ENCODE measurements at places on chromosomes 3 and 15.

DNA sequence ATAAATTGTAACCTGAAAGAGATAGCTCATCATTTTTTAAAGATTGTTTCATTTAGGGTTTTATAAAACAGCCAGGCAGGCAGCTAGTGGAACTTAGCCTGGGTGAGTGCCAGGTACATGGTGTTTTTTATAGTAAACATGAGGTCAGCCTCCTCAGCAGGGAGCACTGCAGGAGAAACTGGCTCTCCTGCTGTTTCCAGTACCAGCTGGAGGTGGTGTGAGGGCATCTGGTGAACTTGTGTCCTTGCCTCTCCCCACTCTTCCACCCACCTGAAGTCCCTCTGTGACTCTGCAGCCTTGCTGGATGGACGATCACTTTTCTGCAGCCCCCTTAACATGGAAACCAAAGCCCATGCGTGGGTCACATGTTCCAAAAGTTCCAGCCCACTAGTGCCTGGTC, 128.4 kb downstream of the FAM174B start:
- no peak for DNase-seq

DNA sequence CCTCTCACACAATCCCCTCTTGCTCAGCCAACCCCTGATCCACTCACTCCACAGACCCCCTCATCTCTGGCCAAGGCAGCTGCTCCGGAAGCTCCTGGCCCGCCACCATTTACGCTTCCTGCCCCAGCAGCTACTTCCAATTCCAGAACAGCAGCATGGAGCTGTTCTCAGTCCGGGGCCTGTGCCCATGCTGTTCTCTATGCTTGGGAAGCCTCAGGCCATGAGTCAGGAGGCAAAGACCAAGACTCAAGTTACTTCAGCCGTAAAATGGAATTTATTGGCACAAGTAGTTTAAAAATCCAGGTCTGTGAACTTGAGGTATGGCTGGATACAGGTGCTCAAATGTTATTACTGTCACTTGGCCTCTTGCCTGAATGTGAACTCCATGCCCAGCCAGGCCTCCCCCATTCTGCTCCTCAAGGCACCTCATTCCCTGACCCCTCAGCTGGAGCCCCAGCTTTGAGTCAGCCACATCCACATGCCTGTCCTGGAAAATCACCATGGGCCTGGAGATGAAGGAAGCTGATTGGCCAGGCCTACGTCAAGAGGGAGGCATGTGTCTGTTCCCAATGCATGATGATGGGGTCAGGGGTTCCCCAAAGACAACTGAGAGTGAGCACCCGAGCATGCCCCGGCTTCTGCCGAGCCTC, 31.4 kb upstream of the CACNA2D2 start:
- DNase-seq: no peak

GRCh38 chr3:160134964-160135363, 90.3 kb upstream of the C3orf80 start:
- no peak for DNase-seq

GRCh38 chr3:99396651-99397275, 241.6 kb upstream of the COL8A1 start:
- no peak for DNase-seq

DNA sequence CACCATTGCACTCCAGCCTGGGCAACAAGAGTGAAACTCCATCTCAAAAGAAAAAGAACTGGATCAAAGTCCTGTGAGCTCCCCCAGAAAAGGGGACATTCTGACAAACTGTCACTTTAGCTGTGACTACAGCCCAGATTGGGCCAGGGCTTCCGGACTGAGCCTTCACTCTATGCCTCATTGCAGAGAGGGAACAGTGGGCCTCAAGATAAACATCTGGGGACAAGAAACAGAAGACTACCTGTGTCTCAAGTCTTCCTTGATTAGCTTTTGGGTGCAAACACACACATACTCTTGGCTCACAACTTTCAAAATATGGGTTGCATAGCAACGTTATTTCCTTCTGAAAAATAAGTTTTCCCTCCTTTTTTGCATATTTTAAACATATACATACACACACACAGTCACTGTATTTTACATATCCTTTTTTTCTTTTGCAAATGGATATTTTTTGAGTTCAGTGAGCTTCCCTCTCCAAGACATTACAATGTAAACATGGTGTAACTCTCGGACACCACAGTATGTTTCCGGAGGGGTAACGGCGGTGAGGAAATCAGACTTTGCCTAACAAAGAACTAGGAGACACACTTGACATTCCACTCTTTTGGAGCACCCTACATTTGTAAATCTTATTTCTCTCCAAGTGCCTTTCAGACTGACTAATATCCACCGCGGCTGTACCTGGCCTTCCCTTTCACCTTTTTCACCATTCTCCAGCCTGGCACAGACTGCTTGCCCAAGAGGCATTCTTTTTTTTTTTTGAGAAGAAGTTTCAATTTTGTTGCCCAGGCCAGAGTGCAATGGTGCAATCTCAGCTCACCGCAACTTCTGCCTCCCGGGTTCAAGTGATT, 3.5 kb downstream of the TKT start:
- no peak for DNase-seq

DNA sequence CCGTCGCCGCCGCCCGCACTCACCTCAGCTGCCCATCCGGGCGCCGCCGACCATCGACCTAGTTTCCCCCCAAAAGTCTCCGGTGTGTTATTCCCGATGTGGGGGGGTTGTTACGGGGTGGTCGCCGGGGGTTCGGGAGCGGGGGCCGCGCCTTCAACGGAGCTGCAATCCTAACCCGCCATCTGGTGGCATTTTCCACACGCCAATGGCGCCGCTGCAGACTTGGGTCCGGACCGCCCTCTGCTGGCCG, at the start of gene STAG1:
Gene STAG1, minus strand, starts transcription at position 207 of the 250 bp plus-strand sequence. CDS start 121,480 bp downstream, outside the sequence.
- no peak for DNase-seq

DNA sequence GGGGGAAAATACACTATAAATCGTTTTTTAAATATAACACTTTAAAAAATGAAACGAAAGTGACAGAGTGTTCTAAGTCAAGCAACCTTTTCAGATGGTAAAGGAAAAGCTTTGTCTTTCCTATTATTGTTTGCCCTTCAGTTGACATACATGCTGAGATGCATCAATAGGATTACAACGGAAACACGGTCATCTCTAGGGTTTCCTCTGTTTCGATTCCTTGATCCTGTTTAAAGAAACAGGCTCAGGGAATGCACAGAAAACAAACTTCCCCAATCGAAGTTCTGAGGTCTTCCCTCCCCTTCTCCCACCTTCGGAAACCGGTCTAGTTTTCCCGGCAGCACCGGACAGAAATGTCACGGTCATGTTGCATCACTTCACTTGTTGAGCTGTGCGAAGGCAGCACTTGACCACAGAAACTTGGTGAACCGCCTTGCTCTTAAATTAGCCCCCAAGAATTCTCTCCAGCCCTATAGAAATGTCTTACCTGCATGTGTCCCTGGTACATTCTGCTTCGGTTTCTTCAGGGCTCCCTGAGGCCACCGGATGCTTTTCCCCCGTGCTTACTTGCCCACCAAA, 556 bp downstream of the PEX5L start:
- DNase-seq: no peak

DNA sequence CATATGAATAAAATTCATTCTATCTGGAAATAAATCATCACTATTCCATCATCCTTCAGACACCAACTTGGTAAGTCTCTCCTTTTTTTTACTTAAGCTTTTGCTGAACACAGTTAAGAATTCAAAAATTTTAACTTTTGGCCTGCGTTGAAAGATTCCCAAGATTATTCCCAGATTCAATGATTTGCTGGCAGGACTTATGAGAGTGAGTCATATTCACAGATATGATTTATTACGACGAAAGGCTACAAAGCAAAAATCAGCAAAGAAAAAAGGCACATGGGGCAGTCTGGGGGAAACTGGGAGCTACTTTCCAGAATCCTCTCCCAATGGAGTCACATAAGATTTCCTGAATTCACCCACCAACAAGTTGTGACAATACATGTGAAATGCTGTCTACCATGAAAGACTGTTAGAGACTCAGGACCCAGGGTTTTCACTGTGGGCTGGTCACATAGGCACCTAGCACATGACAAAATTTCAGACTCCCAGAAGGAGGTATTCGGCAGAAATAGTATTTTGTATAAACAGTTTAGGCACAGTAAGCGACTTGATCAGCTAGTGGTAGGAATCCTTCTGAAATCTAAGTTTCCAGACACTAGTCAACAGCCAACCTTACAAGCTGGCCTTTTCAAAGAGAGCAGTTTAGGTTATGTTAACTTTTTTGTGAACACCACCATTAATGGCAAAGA, 82.1 kb downstream of the DLG1 start:
- no peak for DNase-seq

- peak; percentile 82 for DNase-seq
These were observed 125.6 kb downstream of the ETFA start for GRCh38 chr15:76185716-76186115.

GRCh38 chr3:16377847-16378302, 112.9 kb downstream of the OXNAD1 start:
- no peak for DNase-seq

DNA sequence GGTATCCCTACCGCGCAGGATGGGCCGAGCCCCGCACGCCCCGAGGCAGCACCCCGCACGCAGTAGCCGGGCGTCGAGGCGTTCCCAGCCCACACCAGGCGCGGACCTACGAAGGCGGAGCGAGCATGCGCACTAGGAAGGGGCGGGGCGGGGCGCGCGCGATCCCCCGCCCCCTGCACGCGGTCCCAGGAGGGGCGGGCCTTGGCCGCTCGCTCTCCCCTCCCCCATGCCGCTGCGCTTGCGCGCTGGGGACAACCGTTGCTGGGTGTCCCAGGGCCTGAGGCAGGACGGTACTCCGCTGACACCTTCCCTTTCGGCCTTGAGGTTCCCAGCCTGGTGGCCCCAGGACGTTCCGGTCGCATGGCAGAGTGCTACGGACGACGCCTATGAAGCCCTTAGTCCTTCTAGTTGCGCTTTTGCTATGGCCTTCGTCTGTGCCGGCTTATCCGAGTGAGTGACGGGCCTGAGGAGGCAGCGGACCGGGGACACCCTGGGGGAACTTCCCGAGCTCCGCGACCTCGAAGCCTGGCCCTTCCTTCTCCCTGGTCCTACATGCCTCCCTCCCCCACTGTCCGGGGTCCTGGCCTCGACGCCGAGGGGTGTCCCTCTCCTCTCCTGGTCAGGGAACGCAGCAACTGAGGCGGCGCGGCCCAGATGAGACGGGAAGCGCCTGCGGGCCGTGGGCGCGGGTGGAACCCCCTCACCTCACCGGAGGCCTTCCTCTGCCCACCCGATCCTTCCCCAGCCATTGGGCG, at the start of gene SPESP1:
Gene SPESP1, plus strand, starts transcription at position 258 of the 755 bp plus-strand sequence. Its CDS starts 129 bp downstream, at position 387.
- DNase-seq: no peak

DNA sequence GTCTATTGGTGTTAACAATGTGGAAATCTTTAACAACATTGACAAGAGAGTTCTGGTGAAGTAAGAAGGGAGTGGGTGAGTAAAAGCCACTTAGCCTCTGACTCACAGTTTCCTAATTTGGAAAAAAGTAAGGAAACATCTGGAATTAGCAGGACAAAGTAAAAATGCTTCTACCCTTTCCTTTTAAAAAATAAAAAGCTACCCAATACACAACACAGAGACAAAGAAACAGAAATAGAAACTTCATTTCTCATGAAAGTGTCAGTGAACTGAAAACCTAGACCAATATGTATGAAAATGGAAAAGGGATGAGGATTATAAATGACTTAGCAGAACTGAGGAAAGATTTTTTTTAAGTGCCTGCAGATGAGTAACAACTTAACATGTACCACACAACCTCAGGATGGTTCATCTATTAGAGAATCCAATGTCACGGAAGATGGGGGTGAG, 65.4 kb downstream of the SSR3 start:
- no peak for DNase-seq

- no peak for DNase-seq
These were observed 18.9 kb downstream of the RAP2B start for GRCh38 chr3:153180860-153181372.

GRCh38 chr15:73909651-73910050, 16.6 kb upstream of the LOXL1 start:
- no peak for DNase-seq

DNA sequence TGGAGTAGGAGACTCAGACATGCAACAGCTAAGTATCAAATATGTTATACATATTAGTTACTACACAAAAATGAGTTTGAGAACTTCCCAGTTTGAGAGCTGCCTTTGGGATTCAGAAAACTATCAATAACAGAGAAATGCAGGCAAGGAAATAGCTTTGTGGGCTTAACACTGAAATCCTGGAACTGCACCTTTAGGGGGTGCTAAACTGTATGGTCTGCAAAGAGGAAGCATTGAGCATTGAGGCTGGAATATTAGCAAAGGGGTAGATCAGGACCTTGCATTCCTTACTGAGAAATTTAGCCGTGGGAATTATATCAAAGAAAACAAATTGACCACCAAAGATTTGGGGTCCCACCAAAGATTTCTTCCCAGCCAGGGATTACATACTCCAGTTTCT, 580.0 kb downstream of the ZNF385D start:
- no peak for DNase-seq

- DNase-seq: no peak
These were observed 767 bp downstream of the WDR48 start for GRCh38 chr3:39052583-39052982.

- no peak for DNase-seq
These were observed 82.9 kb downstream of the HES1 start for GRCh38 chr3:194218646-194219453.

- DNase-seq: peak; percentile 79
These were observed 40.9 kb downstream of the CBLB start for GRCh38 chr3:105827959-105828358.

GRCh38 chr3:138132239-138132638, at the start of gene A4GNT:
A4GNT (minus strand) TSS chr3:138132390; CDS start chr3:138131256, 1,134 bp downstream.
- DNase-seq: no peak

GRCh38 chr3:47022641-47023071, 43.2 kb downstream of the NBEAL2 start:
- no peak for DNase-seq

GRCh38 chr3:78926523-78926922, 841.3 kb downstream of the ROBO1 start:
- DNase-seq: no peak

GRCh38 chr3:123053107-123053506, 13.7 kb upstream of the PDIA5 start:
- DNase-seq: no peak

DNA sequence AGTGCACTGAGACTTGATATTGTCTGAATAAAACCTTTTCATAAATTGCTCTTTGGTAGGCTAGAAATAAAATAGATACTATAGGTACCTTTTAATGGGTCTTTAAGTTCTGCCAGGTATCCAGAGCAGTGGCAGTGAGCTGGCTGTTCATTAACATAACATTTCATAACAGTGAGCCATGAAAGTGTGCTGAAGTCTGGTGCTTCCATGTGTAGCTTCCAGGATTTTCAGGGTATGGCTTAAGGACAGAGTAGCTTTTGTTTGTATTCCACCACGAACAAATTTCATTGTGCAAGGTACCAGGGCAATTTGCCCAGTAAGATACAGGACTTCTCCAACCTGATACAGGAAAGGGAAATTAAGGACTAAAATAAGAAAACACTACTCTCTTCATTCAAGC, 124.7 kb upstream of the NANOGP8 start:
- DNase-seq: no peak

- no peak for DNase-seq
These were observed 19.6 kb upstream of the OR5K4 start for GRCh38 chr3:98333989-98334606.

GRCh38 chr3:16401273-16401672, 112.2 kb downstream of the RFTN1 start:
- no peak for DNase-seq

- DNase-seq: no peak
These were observed 76.3 kb downstream of the DNASE1L3 start for GRCh38 chr3:58134468-58134867.
